ENCODE measurements at places on chromosomes 11 and 22.

DNA sequence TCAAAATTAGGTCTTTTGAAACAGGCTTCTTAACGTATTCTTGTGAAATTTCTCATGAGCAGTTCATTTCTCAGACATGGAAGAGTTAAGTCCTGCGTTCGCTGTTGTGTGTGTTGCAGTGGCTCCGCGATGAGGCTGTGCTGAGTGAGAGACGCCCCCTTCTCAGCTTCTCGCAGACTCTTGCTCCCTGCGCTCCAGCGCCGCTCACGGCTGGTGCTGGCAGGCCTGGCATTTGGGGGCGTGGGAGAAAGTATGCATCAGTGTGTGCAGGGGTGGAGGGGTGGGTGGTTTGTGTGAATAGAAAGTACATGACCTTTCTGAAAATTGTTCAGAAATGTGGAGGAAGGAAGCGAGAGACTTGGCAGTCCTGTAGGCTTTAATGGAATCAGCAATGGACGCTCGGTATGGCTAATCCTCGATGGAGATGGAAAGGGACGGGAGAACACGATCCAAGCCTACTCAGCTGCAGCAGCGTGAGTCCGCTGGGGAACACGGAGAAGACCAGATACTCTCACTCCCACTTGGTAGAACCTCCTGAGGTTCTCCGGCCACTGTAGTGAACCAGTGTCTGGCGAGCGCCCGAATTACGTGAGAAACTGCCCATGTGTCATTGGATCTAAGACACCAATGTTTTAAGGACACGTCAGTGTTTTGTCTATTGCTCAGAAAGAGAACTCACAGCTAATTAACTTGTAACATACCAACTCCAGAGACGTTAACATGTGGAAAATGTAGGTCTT is 5.9 kb downstream of the TAB1 start:
- no peak for DNase-seq

GRCh38 chr11:72989727-72990126 is 152.4 kb downstream of the FCHSD2 start:
- DNase-seq, result no peak

GRCh38 chr22:44561139-44561840 is 63.3 kb upstream of the RTL6 start:
- DNase-seq, result no peak

DNA sequence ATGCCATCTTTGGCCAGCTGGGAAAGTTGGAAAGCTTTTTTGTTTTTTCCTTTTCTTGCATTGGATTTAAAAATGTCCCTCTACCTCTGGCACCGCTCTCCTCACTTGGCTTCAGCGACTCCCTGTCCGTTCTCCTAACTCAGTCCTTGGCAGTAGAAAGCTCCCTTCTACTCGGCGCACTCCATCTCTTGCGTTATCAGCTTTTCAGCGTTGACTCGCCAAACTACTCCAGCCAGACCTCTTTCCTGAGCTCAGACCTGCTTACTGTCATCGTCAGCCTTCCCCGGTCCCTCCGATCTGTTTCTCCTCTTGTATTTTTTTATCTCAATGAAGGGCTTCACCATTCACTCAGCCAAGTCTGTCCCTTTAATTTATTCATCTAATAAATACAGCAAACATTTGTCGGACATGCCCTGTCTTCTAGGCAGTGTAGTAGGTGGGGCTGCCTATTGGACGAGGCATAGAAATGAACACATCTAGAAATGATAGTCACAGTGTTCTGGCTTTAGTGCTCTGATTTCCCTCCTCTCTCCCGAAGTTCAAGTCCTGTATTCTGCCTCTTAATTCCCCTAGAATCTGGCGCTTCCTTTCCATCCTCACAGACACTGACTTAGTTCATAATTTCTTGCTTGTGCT is 839 bp downstream of the CEP164 start:
- peak; percentile 4 for DNase-seq

DNA sequence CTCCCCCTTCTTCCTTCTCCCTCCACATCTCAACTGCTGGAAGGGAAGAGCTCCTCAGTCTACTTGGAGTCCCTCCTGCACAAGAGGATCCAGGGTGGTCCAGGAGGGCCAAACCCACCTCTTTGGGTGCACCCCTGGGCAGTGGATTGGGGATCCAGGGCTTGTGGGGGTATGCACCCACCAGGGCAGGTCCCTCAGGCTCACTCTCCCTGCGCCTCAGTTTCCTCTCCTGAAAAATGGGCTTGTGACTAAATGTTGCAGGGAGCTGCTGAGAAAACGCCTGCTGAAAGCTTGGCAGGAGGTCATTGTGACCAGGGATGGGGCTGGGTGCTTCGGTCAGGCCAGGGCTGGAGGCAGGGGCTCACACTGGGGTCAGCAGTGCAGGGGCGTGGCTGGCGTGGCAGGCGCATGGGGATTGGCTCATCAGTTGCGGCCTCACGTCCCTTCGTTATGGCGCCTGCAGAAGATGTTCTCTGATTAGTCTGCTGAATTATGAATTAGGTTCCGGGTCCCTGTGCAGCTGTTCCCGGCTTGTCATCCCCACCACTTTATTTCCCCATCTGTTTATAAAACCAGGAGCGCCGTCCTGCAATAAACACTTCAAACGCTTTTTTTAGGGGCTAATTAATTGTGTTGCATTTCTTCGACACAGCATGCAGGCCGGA is 25.7 kb upstream of the CCDC188 start:
- no peak for DNase-seq

GRCh38 chr11:14519597-14519916 is 629 bp downstream of the PSMA1 start:
- DNase-seq, result no peak

- no peak for DNase-seq
These were observed 101.8 kb upstream of the CTSC start for GRCh38 chr11:88439356-88439755.

- no peak for DNase-seq
These were observed 14.8 kb upstream of the RAC2 start for GRCh38 chr22:37258753-37259401.

GRCh38 chr22:33867118-33867866 is 53.0 kb downstream of the LARGE1 start:
- no peak for DNase-seq

DNA sequence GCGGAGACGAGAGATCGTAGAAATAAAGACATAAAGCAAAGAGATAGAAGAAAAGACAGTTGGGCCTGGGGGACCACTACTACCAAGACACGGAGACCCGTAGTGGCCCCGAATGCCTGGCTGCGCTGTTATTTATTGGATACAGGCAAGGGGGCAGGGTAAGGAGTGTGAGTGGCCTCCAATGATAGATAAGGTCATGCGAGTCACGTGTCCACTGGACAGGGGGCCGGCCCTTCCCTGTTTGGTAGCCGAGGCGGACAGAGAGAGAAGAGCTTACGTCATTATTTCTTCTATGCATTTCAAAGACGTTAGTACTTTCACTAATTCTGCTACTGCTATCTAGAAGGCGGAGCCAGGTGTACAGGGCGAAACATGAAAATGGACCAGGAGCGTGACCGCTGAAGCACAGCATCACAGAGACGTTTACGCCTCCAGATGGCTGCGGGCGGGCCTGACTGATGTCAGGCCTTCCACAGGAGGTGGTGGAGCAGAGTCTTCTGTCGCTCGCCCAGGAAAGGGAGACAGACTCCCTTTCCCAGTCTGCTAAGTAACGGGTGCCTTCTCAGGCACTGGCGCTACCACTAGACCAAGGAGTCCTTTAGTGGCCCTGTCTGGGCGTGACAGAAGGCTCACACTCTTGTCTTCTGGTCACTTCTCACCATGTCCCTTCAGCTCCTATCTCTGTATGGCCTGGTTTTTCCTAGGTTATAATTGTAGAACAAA is 24.8 kb downstream of the PPP6R2 start:
- DNase-seq, result no peak

DNA sequence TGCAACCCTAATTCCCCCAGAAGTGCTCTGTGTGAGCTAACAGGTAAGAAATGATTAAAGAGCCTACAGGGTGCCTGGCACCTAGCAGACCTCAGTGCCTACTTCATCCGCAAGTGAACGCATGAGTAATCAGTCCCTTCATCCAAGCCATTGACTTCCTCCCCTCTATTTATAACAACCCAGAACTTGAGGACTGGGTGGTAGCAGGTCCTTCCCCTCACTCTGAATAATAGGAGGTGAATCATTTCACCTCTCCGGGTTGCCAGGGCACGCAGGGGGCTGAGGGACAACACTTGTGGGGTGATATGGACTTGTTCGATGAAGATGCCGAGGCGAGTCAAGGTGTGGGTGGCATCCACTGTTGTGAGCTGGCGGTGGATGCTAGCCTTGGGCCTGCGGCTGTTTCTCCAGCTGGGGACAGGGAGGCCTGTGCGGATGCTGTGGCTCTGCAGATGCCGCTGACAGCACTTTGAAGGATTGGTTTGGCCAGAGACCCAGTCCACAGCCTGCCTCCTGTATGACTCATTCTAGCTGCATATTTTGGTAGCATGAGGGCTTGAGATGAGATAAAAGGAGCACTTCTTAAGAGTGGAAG is 11.7 kb upstream of the SORL1-AS1 start:
- DNase-seq, result no peak

GRCh38 chr11:96197801-96198701 is 144.9 kb downstream of the MAML2 start:
- DNase-seq, result no peak

DNA sequence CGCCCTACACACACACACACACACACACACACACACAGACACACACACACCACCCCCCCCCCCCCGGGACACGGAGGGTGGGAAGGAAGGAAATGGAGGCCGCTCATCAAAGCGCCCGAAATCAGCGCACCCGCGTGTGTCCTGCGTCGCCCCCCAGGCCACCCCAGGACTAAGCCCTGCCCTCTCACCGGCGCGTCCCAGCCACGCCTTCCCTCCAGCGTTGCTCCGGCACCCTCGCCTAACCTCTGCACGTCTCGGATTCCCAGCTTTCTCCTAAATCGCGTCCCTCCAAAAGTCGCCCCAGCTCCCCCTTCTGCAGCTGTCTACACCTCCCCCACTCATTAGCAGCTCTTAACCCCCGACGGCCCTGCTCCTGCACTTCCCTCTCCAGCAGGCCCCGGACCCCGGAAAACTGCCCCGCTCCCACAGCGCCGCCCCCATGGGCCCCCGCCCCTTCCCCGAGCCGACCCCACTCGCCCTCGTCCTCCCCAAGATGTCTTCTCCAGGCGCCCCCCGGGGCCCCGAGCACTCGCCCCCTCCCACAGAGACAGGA is 557 bp downstream of the PACSIN2 start:
- peak; percentile 11 for DNase-seq

DNA sequence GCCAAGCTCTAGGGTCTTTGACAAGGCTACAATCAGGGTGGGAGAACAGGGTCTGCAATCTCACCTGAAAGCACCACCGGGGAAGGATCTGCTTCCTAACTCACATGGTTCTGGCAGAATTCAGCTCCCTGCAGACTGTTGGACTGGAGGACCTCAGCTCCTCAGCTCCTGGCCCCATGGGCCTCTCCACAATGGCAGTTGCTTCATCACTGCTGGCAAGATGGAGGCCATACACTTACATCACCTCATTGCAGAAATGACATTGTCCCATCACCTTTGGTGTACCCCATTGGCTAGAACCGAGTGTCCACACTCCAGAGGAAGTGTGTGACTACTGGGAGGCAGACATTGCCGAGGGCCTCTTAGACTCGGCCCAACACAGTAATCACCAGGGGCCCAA is 20.9 kb upstream of the MPPED1 start:
- DNase-seq, result no peak

DNA sequence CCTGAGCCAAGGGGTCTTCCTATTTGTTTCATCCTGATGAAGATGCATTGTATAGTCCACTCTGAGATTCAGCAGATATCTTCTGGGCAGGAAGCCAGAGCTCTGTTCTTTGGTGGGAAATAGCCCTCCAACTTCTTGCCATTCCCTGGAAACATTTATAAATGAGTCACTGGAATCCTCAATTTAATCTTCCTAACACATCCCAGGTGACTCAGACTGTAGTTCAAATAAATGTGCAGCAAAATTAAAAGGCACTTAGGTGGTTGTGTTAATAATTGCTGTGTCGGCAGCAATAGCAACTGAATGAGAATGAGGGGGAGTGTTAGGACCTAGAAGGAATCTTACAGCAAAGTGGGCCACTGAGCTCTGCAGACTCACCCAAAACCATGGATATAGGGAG is 108.6 kb downstream of the INSC start:
- no peak for DNase-seq

GRCh38 chr22:47686594-47687345 is 924.3 kb downstream of the TBC1D22A start:
- no peak for DNase-seq

GRCh38 chr11:96333191-96333719 is 9.7 kb downstream of the MAML2 start:
- DNase-seq, result no peak

GRCh38 chr11:42552786-42553185 is 759.0 kb upstream of the API5 start:
- no peak for DNase-seq

DNA sequence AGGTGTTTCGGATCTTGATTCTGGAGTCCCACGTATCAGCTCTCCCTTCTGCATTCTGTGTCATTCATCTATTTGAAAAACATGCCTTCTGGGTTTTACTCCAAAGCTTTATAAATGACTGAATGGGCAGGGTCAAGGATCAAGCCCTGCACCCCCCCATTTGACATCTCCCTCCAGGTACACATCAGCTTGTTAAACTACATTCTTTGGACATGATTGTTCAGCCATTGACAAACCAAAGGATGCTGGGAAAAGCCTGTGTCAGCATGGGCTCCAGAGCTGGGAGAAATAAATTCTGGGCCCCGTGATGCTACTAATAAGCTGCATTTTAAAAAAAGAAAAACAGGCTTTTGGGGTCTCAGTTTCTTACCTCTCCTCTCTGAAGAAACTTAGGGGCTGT is 103.7 kb downstream of the DSCAML1 start:
- DNase-seq, result no peak

GRCh38 chr22:21857481-21857914 is 9.9 kb downstream of the MAPK1 start:
- no peak for DNase-seq

GRCh38 chr11:114276077-114276476 is 20.1 kb upstream of the NNMT start:
- no peak for DNase-seq

DNA sequence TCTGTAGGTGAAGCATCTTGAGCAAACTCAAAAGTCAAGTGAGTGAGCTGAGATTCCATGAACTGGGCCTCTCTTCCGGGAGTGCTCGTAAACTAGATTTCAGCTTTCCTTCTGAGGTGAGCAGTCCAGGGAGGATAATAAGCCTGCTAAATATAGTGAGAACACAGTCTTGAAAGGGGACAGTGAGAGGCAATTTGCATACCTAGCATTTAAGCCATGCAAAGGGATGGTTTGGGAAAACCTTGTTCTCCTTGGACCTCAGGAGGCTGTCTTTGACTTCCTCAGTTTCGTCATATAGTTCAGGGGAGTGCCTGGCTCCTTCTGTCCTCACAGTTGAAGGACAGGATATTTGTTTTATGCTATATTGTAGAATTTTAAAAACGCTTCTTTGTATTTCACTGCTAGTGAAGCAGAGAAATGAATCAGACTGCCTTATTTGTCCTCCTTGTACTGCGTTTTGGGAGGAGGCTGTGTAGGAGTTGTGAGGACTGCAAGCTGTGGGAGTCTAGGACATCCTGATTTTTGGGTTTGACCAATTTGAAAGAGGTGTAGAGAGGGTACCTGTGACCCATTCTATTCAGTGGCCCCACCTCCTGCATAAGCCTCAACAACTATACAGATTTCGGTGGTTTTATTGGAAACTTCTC is 11.0 kb upstream of the SORL1-AS1 start:
- DNase-seq, result no peak

GRCh38 chr11:120128392-120129119 is 9.4 kb downstream of the TRIM29 start:
- peak; percentile 24 for DNase-seq
